K562 (cell line): ENCODE measurements at places on chromosomes 2 and 18. TPM values are rescaled to one million over a fixed set of nuclear protein-coding genes. Genes with fewer than 3 reads are reported as not detected.

Gene AP1S3
- total RNA-seq, result 2.5 TPM in 2 replicates

Gene CD8B
- 0.18 TPM in 1 of 2 replicates, not detected in the other for total RNA-seq

Gene C2orf66
- not detected in 2 replicates for total RNA-seq

Gene DHRS9
- total RNA-seq, result 0.27 and 0.49 TPM in 2 replicates

Gene PLGLB1
- 0.27 TPM in 1 of 2 replicates, not detected in the other for total RNA-seq

Gene NOL4
- not detected in 2 replicates for total RNA-seq

Gene CFAP221
- 0.35 and 0.51 TPM in 2 replicates for total RNA-seq

Gene SH3RF3
- total RNA-seq, result 0.02 TPM in 2 replicates

Gene ARMC9
- total RNA-seq, result 1.0 and 1.1 TPM in 2 replicates

Gene SERPINB3
- total RNA-seq, result not detected in 2 replicates

Gene NPHP1
- not detected in 2 replicates for total RNA-seq

Gene STARD6
- not detected in 2 replicates for total RNA-seq

Gene SDC1
- total RNA-seq, result 2.7 TPM in 2 replicates

Gene DSC2
- 11.6 and 11.8 TPM in 2 replicates for total RNA-seq

Gene TBC1D8
- total RNA-seq, result 1.3 and 1.4 TPM in 2 replicates

Gene SULT1C4
- not detected in 2 replicates for total RNA-seq

Gene C2orf78
- total RNA-seq, result 0.18 and 0.22 TPM in 2 replicates

Gene STK11IP
- 20.6 and 21.7 TPM in 2 replicates for total RNA-seq

Gene DQX1
- total RNA-seq, result 0.29 and 0.38 TPM in 2 replicates
